ENCODE measurements at places on chromosomes 6 and 20.

DNA sequence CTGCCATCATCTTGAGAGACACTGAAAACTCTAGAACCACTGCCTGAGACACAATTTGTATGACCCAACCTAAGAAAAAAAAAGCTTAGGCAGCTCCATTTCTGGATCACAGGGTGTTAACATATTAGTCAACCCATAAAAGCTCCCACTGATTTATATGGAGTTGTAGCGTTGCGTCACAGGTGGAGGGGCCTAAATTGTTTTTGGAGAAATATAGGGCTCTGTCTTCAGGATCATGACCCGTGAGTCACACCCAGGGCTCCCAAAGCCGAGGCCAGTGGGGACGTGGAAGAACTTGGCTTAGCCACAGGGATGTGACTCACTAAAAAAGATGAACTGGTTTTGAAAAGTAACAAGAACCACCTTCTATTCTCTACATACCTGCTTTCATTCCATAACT is 116.5 kb upstream of the BMP2 start:
- DNase-seq = peak; percentile 61

DNA sequence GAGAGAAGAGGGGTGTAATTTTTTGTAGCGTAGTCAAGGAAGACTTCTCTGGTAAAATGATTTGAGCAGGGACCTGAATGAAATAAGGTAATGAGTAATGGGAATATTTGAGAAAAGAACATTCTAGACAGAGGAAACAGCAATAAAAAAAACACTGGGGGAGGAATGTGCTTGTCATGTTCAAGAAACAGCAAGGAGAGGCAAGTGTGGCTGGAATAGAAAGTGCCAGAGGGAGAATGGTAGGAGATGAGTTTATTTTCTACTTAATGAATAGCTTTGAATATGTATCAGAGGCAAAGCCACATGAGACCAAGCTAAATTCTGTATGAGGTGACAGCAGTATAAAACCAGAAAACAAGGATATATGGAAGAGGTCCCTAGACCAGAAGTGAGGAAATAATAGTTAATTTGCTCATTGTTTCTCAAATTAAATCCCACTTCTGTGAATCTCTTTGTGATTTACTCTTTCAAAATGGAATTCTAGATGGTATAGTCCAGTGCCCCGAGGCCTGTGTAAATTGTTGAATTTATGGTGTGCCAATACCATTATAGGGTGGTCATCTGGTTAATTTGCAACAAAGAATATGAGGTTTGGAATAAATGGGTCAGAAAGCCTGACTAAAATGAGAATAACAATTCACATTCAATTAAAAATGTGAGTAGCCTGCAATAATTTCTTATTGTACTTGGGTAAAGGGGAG is 170.2 kb downstream of the CDKAL1 start:
- no peak for DNase-seq

DNA sequence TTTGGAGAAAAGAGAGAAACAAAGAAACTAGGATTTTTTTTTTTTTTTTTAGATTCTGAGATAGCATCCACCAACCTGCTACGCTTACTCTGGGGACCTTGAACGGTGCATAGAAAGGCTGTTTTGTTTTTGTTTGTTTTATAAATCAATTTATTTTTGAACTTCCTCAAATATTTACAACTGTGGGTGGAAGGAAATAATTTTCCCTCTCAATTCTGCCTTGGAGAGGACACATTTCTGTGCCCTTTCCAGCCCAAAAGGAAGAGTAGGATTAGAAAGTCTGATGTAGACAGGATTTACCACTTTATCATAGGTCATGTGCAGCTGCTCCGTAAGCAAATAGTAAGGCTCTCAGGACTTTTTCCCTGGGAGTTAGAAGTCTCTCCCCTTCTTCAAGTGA is 190.5 kb downstream of the NKAIN2 start:
- no peak for DNase-seq

GRCh38 chr6:148890652-148891404 is 144.0 kb downstream of the UST start:
- no peak for DNase-seq

GRCh38 chr20:32711346-32711745 is 31.9 kb downstream of the COMMD7 start:
- no peak for DNase-seq

DNA sequence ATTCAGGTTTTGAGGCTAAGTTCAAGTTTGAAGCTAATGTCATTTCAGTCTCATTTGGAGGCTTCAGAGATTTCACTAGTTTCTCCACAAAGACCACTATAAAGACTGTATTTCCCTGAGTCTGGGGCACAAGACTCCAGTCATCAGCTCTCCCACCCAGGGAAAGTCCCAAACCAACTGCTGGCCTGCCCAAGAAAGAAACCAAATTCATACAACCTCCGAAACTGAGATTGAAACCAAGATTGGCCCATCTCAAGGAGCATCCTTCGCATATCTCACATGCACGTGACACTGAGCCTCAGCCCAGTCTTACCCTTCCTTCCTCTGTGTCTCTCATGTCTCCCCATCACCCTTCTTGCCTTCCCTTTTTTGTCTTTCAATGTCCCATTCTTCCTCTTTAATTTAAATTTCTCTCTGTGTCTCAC is 3.5 kb upstream of the LTA start:
- no peak for DNase-seq

GRCh38 chr20:50265245-50265946 is 74.8 kb downstream of the CEBPB start:
- DNase-seq = no peak

DNA sequence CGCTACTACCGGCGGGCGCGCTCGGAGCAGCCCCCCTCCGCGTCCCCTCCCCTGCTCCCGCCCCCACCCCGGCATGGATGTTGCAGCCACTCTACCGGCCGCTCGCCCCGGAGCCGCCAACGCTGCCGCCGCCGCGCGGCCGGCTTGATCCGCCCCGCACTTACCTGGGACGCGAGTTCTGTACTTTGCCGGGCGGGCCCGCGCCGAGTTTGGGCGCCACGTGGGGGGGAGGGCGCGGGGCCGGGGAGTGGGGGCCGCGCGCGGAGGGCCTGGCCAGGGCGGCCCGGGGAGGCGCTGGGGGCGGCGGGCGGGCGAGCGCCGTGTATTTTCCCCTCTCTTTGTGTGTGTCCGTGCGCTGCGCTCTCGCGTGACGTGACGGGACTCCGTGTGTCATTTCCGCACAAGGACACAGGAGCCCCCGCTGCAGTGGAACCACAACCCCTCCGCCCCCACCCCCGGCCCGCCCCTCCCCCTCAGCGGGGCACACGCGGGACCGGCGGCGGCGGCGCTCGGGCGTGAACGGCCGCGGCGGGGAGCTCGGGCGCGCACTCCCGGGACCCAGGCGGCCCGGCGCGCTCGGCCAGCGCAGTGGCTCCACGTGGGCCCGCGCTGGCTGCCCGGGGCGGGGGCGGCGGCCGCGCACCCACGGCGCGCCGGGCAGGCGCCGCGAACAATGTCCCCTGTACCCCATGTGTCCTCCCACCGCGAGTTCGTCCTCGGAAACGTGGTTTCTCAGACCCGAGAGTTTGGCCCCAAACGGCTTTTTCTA is at the start of gene BEND3:
Gene BEND3 (minus strand): TSS at position 590 of the 769 bp plus-strand sequence. CDS start 16,230 bp downstream, outside the sequence.
- DNase-seq = peak; percentile 34

- DNase-seq = no peak
Measured at GRCh38 chr6:27140999-27141528, 106.4 kb upstream of the PRSS16 start.

- DNase-seq = no peak
Measured at GRCh38 chr6:42409581-42409980, 42.1 kb downstream of the TRERF1 start.

DNA sequence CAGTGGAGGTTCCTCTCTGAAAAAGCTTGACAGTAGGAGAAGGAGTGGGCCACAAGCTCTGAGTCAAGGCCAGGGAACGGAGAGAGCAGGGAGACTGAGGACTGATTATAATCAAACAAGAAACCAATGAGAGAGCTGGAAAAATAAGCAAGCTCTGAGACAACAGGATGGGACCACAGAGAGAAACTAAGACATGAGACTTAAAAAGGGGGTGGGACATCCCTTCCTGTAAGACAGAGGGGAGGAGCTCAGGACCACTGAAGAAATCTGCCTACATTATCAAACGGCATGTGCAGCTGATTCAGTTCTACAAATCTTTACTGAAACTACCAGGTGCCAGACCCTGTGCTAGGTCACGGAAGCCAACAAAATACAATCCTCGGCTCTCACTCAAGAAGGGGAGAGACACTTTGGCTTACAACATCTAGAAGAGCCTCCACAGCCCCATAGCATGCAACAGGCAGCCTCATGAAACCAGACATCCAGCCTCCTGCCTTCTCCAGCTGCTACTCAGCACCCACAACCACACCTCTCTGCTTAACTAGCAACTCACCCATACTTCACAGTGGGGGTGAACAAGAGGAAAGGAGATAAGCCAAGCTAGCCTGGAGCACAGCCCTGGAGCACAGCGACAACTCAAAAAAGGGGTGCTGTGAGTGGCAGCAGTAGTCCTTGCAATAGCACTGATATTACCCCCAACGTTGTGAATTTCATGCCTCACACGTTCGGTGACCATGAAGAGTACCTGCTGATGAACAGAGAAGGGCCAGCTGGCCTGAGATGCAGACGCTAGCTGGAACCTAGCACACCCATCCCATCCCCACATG is 39.1 kb upstream of the ANKRD60 start:
- peak; percentile 29 for DNase-seq

DNA sequence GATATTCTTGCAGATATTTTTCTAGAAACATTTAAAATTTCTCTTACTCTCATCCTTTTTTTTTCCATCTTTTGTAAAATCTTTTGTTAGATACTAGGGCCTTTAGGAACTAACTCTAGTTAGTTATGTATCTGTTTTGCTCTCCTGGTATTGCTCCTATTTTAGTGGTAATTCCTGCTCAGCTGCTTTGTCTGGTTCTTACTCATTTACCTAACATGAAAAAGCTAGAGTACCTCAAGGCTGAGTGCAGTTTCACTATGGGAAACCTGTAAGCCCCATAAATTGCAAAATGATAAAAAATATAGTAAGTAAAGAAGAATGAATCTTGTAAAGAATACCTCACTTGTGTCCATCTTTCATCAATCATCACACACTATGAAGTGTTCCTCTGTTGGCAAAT is 1602.0 kb downstream of the GRIK2 start:
- DNase-seq = no peak

DNA sequence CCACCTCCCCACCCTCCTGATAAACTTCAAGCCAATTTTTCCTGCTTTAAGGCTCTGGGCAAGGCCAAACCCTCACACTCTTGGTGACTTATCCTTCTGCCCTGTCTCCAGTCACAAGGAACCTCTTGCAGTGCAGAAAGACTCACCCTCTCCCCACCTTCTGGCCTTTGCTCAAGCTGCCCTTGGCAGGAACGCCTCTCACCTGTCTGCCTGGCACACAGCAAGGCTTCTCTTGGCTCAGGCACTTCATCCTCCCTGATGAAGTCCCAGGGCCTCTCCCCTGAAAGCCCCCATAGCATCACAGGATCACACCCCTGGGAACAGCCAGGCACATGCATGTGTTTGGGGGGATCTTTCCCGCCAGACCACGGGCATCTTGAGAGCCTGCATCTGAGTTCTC is 68.8 kb upstream of the NNAT start:
- no peak for DNase-seq

- DNase-seq = no peak
Measured at GRCh38 chr6:116047173-116047933, 13.3 kb downstream of the FRK start.
